C1 segment of cervical spinal cord (tissue), 14 donors: ENCODE measurements at places on chromosomes 5 and 9.

DNA sequence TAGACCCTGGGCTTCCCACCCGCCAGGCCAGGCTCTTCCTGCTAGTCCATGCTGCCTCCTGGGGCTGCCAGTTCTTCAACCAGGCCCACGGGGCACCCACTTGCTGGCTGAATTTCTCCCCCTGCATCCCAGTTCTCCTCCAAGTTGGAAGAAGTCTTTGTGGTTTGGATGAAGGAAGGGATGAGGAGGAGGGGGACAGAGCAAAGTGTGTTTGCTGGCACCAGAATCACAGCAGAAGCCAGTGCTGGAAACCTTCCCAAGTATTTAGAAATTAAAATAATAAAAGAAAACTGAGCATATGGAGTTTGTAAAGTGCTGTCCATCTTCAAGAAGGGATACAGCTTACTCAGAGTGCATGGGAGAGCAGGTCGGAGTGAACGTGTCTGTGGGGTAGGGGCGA, 19.4 kb upstream of the UNC5A start:
- DNase-seq: no peak

GRCh38 chr5:98432378-98432777, 341.1 kb upstream of the RGMB start:
- DNase-seq: no peak

DNA sequence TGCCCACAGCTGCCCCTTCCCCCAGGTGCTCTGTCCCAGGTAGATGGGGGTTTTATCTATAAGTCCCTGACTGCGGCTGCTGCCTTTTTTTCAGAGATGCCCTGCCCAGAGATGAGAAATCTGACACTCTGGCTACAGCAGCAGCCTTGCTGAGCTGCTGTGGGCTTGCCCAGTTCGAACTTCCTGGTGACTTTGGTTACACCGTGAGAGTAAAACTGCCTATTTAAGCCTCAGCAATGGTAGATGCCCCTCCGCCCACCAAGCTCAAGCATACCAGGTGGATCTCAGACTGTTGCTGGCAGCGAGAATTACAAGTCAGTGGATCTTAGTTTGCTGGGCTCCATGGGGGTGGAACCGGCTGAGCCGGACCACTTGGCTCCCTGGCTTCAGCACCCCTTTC, 56.8 kb downstream of the MINAR2 start:
- DNase-seq: no peak

DNA sequence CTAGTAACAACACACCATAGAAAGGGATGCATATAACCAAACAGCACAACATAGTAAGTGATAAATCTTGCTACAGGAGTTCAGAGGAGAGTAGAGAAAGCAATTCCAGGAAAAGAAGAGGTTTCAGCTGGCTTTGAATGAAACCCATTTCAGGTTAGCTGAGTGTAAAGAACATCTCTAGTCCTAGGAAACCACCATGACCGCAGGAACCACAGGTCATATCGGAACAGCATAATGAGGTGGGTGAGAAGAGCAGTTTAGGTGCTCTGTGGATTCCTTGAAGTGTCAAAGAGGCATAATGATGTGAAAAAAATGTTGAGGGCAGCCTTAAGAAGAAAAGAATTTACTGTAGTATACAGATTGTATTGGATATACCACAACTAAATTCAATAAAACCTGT, 507.5 kb downstream of the MTRR start:
- DNase-seq: no peak

GRCh38 chr5:62460578-62460983, 48.0 kb downstream of the IPO11 start:
- no peak for DNase-seq

DNA sequence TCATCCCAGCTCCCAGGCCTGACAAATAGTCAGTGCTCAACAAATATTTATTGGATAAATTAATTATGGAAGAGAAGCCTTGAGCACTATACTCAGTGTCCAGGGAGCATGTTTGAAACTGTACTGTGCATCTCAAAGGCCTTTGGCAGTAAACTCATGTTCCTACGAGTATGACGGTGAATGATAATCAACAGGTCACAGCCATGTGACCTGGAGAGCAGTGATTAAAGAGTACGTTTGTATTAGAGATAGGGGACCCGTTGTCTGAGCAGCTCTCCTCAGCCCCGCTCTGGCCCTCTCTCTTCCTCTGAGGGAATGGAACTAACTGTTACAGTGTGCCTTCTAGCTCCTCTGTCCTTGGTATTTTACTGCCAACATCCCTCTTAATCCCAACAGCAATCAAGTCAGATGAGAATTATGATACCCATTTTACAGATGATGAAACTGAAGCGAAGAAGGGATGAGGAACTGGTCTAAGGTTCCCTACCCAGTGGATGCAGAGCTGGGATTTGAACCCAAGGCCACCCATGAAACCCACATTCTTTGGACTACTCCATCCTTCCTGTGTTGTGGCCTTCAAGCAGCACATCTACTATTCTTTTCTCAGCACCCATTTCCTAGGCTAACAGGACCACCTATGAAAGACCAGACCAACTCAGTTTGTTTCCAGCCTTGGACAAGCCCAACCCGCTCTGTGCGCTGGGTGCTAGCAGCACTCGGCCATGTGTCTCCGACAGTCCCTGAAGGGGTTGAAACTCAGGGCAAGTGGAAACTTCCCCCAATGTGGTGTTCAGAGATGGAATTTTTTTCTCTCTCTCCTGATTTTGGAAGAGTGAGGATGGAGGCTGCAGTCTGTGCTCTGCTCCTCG, 34.9 kb downstream of the SPRY4 start:
- no peak for DNase-seq

DNA sequence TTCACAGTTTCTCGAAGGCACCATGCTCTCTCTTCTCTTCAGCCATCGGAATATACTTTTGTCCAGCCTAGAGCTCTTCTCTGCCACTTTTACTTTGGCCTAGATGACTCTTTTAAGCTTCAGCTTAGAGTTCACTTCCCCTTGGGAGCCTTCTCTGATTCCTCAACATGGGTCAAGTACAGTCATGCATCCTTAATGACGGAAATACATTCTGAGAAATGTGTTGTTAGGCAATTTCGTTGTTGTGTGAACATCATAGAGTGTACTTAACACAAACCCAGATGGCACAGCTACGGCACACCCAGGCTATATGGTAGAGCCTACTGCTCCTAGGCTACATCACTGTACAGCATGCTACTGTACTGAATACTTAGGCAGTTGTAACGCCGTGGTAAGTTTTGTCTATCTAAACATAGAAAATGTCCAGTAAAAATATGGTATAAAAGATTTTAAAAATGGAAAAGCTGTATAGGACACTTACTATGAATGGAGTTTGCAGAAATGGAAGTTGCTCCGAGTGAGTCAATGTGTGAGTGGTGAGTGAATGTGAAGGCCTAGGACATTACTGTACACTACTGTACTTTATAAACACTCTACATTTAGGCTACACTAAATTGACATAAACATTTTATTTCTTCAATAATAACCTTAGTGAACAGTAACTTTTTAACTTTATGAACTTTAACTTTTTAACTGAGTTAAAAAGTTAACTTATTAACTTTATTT, 15.1 kb upstream of the TNFSF15 start:
- no peak for DNase-seq

- no peak for DNase-seq
These were observed 20.6 kb upstream of the NR5A1 start for GRCh38 chr9:124527781-124528180.

- no peak for DNase-seq
These were observed at the start of gene GDA for GRCh38 chr9:72149231-72149975. GDA (plus strand) TSS chr9:72149440; CDS start chr9:72149560, 120 bp downstream.
